RWPE1 (cell line): ENCODE measurements at places on chromosomes 13 and 19.

DNA sequence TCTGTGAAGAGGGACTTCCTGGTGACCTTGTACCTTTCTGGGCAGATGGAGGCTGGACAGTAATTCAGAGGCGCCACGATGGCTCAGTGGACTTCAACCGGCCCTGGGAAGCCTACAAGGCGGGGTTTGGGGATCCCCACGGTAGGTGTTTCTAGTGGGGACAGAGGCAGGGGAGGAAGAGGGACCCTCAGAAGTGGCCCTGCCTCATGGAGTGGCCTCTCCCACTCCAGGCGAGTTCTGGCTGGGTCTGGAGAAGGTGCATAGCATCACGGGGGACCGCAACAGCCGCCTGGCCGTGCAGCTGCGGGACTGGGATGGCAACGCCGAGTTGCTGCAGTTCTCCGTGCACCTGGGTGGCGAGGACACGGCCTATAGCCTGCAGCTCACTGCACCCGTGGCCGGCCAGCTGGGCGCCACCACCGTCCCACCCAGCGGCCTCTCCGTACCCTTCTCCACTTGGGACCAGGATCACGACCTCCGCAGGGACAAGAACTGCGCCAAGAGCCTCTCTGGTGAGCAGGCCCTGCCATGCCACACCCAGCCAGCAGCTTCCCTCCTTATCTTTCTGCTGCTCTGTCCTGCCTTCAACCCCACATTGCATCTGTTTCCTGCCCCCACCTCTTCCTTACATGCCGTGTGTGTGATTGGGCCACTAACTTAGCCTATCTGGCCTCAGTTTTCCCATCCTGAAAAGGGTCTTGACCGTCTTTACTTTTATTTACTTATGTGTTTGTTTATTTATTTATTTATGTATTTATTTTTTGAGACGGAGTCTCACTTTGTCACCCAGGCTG is 7.3 kb downstream of the ANGPTL4 start:
- no peak for DNase-seq

DNA sequence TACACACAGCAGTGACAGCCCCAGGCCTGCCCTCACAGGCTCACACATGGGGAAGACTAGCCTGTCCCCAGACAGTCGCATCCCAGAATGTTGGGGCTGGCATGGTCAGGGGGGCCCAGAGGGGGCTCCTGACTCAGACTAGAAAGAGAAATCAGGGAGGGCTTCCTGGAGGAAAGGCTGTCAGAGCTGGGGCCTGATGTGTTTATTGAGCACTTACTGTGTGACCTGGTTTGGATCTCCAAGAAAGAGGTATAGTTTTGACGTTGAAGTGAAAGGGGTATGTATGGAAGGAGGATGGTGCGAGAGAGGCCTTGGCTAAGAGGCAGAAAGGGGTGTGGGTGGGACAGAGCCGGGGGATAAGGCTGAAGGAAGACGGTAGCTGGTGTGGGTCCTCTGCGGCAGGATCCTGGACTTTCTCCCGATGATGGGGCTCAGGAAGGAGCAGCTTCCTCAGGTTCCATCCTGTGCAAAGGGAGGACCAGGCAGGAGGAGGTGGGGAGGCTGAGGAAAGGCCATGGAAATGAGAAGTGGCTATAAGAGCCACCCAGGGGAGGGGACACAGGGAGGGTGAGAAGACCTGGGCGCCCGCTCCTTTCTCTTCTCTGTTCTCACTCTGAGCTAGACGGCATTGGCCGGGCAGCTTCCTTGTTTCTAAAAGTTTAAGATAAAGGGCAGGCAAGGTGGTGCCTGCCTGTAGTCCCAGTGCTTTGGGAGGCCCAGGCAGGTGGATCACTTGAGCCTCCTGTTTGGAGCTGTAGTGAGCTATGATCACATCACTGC is 16.1 kb upstream of the BCL3 start:
- DNase-seq: no peak

DNA sequence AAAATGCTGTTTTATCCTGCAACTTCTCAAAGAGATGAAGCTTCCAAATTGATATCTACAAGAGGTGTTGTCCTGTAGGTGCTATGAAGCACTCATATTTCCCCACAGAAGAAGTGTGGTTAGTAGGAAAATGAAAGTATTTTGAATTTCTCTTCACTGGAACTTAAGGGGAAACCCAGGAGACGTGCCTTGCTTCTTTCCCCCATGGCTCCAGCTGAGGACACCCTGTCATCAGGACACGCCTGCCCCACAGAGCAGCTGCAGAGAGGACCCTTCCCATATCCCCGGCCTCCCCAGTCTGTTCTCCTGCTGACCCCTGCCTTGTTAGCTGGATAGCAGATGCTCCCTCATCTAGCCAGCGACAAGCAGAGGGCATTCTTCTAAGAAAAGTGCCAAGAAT is 371.3 kb downstream of the COG6 start:
- DNase-seq: no peak

GRCh38 chr13:27147530-27148170 is 24.0 kb downstream of the USP12 start:
- no peak for DNase-seq

GRCh38 chr13:51547425-51548176 is 36.7 kb upstream of the WDFY2 start:
- no peak for DNase-seq

DNA sequence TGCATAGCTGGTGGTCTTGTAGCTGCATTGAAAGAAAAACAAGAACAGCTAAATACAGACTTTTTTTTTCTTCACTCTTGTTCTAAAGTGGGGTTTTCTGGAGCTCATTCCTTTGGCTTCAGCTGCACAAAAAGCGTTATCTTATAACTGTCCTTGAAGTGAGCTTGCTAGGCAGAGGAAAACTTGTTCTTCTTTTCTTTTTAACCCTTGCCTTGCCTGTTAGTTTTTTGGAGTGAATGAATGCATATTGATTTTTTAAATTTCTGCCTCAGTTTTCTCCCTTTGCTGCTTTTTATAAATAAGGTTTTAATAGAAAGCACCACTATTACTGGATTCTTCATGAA is 1.5 kb downstream of the ZNF765 start:
- no peak for DNase-seq

- DNase-seq: no peak
These were observed 154.8 kb downstream of the COG6 start for GRCh38 chr13:39810091-39810877.

DNA sequence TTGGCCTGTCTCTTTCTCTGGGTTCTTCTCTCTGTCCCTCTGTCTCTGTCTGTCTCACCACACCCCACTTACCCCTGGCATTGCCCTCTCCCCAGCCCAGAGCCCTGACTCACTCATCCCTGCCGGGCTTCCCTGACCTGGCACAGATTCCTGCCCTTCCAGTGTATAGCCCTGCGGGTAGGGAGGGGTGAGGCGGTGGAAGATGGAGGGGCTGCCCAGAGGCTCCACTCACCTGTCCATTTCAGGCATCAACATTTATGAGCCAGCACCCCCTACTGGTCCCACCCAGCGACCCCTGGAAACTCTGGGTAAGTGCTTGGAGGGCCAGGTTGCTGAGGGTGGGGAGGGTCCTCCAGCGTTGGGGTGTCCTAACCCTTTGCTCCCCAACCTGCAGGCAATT is 1.0 kb downstream of the NCCRP1 start:
- DNase-seq: peak; percentile 43

DNA sequence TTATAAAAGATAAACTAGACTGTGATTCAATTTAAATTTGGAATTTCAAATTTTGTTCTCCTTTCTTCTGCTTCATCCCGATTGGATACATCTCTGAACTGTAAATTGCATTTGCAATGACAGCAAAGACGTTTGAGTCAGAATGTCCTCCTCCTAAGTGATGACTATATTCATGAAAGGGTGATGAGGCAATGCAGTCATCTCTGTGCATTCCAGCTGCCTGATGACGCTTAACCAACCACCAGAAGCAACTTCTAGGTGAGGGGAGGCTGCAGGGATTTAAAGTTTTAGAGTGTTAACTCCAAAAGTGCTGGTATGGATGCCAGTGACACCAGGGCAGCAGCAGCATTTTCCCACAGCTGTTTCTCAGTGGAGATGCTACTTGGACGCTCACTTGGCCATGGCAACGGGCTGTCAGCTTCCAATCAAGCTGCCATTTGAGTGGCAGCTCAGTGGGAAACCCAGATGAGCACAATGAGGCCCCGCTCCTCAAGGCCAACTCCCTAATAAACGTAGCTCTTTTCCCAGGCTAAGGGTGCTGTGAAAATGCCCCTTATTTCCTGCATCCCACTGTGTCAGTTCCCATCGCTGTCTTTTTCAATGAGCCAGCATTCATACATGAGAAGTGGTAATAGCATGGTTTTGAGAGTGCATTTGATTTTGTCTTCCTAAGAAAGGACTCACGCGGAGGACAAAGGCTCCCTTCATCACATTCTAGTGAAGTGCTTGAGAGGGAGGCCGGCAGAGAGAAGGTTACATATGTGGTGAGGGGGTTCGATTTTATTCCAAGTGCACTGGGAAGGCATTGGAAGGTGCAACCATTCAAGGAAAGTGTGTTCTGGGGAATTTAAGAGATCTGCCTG is 45.2 kb upstream of the AMER2 start:
- peak; percentile 13 for DNase-seq

DNA sequence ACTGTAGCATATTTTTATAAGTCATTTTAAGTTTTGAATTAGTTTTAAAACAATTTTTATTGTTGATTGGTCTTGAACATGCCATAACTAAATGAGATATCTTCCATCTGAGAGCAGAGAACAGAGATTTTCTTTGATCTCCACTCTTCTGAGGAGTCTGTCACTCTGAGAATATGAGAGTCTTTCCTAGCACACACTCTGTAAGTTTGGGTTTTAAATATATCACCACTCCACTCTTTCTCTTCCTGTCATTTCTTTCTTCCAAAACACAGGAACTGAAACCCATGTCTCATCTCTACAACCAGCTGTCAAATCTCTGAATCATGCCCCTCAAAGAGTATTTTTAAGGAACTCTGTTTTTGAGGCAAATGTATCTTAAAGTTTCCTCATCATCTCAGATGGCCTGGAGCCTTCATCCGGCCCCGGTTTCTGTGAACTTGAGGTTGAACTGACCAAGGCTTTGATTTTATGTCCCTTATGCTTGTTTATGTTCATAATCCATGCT is 698.2 kb upstream of the SGCG start:
- no peak for DNase-seq

DNA sequence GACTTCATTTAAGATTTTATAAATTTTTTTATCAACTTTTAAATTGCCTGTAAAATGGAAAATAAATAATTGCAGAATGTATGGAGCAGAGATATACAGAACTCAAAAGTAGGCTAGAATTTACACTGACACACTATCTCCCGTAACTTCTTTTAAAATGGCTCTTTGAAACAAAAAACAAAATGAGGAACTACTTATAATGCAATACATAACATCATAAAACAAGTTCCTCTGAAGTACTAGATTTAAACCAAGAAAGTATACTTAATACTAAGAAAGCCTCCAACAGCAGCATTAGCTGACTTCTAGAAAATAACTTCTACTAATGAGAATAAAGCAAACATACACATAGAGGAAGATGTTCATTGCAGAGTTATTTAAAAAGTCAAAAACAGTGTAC is 17.0 kb downstream of the RBM26 start:
- no peak for DNase-seq

GRCh38 chr13:62060570-62060969 is 644.9 kb upstream of the PCDH20 start:
- no peak for DNase-seq
